ENCODE measurements at places on chromosomes 7 and 10.

DNA sequence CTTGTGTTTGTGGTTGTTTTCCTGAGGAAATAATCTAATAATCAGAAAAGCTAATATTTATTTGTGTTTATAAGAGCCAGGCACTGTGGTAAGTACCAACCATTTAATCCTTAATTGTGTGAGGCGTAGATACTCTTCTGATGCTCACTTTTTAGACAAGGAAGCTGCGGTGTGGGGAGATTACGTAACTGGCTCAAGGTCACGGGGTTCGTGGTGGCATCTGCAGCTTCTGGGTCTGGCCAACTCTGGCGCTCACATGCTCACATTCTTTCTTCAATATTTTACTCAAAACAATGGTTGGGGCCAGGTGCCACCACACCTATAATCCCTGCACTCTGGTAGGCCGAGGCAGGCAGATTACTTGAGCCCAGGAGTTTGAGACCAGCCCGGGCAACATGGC, 77.6 kb downstream of the RALA start:
- DNase-seq: no peak

DNA sequence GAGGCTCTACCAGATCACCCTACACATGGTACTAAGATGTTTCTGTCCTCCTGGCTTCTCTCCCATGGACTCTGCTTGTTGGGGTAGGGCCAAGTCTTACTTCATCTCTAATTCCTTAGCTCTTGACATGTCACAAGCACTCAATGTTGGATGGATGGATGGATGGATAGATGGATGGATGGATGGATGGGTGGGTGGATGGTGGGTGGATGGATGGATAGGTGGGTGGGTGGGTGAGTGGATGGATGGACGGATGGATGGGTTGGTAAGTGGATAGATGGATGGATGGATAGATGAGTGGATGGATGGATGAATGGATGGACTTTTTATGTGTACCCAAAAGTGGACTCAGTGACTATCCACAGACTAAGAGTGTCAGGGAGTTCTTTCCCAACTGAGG, 28.5 kb downstream of the HSPA12A start:
- no peak for DNase-seq

DNA sequence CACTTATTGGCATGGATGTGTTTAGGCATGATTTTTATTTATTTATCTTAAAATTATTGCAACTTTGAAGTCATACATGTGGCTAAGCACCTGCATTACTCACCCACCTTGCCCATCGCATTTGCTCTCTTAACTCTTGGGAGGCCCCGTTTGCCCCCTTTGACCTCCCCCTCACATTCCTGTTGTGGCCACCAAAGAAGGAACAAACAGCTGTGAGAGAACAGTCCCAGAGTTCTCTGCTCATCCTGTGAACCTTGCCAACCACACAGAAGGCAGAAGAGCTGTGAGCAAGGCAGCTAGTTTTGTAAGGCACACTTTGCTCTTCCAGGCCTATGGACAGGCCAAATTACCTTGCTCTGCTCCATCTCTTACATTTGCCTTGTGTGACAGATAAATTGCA, 23.6 kb upstream of the FGL2 start:
- no peak for DNase-seq

DNA sequence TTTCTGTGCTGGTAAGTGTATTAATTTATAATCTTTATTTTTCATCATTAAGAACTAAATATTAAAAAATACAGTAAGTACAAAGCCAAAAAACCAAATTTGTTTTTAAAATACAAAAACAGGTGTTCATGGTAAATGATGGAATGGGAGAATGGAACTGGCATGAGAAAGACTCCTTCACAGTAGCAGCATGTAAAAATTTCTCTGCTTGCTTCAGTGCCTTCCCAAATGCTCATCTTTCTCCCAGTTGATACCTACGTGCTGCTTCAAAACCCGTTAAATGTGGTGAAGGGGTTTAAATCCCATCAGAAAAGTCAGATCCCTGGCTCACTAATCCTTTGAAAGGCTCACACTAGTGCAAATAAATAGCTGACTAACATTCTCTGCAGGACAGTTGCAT, 4.2 kb downstream of the RNF133 start:
- DNase-seq: no peak

DNA sequence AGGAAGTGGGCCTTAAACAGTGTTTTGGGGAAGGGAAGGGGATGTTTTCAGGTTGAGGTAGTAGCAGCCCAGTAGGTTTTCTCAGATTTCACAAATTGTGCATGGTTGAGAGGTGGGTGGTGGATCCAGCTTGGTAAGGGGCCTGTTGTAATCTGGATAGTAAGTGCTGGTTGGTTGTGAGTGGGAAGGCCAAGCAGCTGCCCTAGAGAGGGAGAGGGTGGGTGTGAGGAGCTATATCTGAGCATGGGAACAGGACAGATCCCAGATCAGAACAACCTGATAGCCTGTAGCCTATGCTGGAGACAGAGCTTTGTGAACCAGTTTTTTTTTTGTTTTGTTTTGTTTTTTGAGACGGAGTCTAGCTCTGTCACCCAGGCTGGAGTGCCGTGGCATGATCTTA, 53.9 kb upstream of the ZMIZ2 start:
- no peak for DNase-seq

DNA sequence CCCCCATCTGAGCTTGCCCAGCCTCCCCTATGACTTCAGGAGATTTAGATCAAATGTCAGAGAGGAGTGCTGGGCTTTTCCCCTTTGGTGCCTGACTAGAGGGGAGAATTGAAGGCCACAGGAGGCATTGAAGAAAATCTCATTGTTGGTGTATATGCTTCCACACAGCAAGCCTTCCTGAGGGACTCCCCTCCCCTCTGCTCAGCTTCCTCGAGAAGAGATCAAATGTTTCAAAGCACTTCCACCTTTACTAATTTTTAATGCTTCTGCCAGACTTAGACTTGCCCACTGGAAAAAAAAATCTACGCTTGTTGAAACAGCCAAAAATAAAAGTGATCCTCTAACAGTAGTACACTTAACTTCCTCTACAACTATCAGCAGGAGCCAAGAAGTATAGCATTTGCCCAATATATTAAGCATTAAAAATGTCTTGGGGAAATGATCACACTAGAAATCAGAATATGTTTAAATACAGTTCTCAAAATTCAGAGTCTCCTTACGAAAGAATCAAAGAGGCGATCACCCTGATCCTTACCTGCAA, 79.3 kb downstream of the FZD1 start:
- DNase-seq: no peak

DNA sequence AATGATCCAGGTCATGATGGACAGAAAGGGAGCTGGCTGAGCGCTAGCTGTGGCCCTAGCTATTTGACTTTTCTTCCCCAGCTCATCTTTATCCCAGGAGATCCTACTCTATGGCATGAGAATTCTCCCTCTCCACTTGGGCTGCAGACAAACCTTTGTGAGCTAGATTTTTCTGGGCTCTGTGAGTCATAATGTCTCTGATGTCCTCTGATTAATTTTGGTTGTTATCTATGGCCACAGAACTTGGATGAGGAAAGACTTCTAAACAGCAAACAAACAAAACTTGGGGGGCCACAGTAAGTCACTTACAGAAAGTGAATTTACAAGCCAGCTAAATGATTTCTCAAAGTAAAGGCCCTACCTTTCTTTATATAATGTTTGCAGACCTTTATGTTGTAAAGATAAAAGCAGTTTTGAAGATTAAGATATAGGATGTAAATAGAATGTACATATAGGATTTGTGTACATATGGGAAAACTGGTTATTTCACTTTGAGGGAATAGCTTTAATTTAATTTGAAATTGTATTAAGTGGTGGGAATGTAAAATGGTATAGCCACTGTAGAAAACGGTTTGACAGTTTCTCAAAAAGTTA, 10.4 kb downstream of the ABLIM1 start:
- DNase-seq: no peak

DNA sequence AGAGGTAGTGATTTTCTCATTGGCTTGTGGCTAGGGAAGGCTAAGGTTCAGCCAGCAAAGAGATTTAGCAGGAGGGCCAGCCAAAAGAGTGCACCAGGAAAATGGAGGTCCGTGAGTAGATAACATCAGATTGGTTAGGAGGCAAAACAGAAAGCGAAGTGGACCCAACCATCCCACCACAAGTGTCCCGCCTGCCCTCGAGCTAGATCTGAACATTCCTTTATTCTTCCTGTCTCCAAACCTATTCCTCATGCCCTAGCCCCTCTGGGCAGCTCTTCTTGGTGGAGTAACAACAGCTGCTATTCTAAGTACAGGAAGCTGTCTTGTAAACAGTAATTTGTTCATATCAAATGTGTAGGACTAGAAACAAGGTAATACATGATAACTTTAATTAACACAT, 85.7 kb upstream of the BET1 start:
- no peak for DNase-seq

- DNase-seq: no peak
These were observed 27.2 kb upstream of the TRIM8 start for GRCh38 chr10:102617041-102617440.

- DNase-seq: no peak
These were observed 58.7 kb upstream of the GDF10 start for GRCh38 chr10:47241256-47241655.

GRCh38 chr10:129689671-129690071, 222.6 kb downstream of the MGMT start:
- no peak for DNase-seq

DNA sequence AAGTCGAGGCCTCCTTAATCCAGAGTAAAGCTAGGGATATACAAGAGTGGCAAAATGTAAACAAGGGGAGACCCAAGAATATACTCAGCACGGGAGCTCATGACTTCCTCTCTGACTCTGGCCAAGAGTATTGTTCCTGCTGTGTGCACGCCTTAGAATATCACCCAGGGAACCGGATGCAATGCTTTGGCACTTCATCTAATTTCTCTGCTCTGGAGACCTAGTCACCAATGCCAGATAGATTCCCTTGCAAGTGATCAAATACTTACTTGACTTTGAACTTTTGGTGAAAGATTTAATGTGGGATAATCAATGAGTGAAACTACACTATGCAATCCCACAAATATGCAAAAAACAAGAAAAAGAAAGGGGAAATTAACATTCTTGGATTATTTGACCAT, 695.5 kb downstream of the INHBA start:
- DNase-seq: no peak

GRCh38 chr10:119461380-119461779, 81.1 kb downstream of the RGS10 start:
- no peak for DNase-seq

DNA sequence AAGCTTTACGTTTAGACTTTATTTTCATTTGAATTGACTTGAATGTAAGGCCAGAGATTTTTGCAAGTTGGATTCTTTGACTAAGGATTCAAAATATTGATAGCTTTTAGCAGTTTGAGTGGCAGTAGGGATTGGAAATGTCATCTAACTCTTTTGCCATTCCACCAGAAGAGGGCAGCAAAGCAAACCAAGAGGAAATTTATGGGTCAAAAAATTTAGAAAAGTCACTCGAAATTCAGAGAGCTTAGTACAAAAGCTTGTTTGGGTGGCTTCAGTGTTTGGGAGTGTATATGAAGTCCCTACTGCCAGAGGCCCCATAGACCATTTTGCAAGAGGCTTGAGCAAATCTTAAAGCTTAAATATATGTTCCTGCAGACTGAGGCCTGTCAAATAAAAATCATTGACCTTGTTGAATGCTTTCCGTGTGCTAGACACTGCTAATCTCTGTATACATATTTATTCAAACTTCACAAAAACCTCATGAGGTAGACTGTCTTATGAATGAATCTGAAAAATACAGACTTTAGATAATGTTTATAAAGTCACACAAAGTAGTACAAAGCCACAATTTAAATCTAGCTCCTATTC, 44.6 kb upstream of the RSBN1L start:
- DNase-seq: no peak

GRCh38 chr7:8443576-8444467, 10.4 kb downstream of the NXPH1 start:
- no peak for DNase-seq

DNA sequence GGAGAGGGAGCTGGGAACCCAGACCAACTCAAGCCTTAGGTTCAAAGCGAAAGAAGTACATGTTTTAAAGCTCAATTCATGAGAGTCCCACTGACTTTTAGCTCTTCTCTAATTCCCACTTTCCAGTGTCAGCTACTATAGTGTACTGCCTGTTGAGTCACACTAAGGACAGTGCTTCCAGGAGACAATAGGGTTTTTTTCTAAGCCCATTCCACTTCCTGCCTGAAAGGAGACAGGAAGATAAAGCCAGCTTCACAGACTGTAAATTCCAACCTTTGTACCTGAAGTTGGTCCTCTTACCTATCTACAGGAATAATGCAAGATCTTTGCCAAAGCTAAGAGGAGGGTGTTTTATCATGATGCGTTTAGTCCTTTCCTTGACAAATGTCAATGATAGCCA, 4.4 kb downstream of the MSRB2 start:
- no peak for DNase-seq

Measured in activated CD4-positive, CD25-positive, alpha-beta regulatory T cell (primary cell).